ENCODE measurements at places on chromosomes 4 and X.

GRCh38 chr4:44016570-44017421, 431.8 kb downstream of the KCTD8 start:
- DNase-seq: no peak

- no peak for DNase-seq
Measured at GRCh38 chr4:170248029-170248428, 158.3 kb upstream of the AADAT start.

DNA sequence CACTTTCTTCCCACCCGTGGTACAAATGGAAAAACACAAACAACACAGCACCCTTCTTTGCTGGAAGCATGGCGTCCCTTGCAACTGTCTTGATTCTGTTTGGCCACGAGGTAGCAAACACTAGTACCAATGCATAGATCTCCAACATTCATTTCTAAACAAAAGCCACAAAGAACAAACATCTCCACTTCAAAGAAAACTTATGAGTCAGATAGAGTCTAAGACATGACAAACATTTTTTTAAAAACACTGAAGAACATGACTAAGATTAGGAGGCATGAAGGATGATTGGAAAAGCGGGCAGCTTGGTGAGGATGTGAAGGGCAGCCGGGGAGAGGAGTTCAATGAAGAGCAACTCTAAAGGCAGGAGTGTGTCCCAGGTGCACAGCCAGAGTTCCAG, 197.6 kb upstream of the FAM9B start:
- no peak for DNase-seq

GRCh38 chr4:134691915-134692314, 490.3 kb upstream of the PABPC4L start:
- no peak for DNase-seq

DNA sequence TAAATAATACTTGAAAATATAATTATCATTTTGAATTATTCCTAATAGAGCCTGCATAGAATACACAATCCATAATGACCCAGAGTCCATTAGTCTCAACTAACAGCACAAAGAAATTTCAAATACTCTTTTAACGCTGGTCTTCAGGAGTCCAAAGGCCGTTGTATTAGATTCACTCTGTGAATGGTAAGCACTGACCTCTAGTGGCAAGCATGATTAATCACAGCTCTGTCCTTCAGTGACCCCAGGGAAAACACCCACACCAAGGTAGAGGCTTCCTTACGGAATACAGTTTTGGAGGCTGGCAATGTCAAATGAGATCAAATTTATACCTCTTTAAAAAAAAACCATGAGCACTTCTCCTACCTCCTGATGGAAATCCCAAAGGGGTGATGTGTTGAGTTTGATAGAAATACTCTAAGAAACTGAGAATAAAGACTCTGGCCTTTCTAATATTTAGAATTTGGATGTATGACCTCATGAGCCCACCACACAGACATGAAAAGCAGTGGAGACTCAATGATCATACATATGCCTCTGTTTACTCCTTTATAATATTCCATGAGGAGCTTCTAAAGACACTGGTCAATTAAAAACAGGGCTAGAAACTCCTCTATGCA, 147.2 kb upstream of the DKK2 start:
- peak; percentile 9 for DNase-seq

- no peak for DNase-seq
Measured at GRCh38 chrX:31093639-31093975, 21.8 kb upstream of the FTHL17 start.

DNA sequence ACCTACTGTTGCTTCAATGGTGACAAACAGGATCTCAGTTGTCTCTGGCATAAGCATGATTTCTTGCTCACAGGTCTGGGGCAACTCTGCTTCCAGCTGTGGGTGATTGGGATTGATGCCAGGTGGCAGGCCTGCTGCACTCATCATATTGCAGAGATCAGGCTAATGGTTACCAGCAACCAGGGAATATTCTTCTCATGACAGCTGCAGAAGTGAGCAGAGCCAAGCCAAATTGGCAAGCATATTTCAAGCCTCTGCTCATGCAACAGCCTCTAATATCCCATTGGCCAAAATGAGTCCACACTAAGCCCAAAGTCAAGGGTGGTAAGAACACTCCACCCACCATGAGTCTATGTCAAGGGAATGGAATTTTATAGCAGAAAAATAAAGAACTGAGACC, 26.7 kb upstream of the TBC1D19 start:
- DNase-seq: no peak

DNA sequence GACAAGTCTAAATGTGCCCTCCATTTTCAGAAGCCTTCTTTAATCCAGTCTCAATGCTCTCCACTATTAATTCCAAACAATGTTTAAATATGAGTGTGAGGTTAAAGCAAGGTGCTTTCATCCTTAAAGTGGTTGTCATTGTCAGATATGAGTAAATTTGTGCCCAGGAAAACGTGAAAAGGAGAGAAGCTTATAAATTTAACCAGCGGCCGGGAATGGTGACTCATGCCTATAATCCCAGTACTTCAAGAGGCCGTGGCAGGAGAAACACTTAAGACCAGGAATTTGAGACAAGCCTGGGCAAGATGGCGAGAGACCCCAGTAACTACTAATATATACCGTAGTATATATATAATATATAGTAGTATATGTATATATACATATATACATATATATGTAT, 270.0 kb downstream of the ARHGAP24 start:
- DNase-seq: no peak

GRCh38 chrX:133294126-133294525, 76.0 kb upstream of the TFDP3 start:
- no peak for DNase-seq

DNA sequence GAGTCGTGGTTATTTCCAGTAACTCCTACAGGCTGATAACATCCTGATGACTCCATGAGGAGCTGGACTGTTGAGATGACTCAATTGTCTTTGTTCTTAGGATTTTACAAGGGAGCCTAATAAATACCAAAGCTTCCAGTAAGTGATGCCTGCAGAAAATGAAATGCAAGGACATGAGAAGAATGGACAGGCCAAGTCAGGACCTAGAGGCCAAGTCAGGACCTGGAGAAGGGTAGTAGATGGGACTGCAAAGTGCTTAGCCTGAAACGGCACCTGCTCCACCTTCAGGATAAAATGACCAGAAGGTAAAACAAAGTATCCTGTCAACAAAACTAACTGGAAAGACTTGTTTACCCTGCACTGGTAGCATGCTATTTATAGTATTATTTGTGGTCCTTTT, 6.4 kb upstream of the SLC10A6 start:
- no peak for DNase-seq

- no peak for DNase-seq
Measured at GRCh38 chr4:123978637-123979036, 582.0 kb downstream of the SPRY1 start.

GRCh38 chrX:84118769-84119168, 69.2 kb downstream of the RPS6KA6 start:
- no peak for DNase-seq

GRCh38 chr4:139972305-139972704, 181.7 kb downstream of the MAML3 start:
- no peak for DNase-seq

DNA sequence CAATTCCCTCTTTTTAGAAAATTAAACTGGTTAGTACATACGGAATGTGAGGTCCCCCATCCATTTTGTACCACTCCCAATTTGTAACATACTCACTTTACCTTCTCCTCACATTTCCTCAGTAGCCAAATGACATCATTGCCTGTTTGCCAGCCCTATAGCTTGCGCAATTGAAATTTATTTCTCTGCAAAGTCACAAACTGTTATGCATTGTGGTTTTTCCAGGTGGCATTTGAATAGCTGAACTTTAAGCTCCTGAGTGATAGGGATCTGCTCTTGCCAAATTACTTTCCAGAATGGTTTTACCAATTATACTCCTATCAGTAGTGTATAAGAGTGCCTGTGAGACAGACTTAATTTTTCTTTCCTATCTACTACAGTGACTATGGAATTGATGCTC, 7.7 kb downstream of the COL4A5 start:
- no peak for DNase-seq

DNA sequence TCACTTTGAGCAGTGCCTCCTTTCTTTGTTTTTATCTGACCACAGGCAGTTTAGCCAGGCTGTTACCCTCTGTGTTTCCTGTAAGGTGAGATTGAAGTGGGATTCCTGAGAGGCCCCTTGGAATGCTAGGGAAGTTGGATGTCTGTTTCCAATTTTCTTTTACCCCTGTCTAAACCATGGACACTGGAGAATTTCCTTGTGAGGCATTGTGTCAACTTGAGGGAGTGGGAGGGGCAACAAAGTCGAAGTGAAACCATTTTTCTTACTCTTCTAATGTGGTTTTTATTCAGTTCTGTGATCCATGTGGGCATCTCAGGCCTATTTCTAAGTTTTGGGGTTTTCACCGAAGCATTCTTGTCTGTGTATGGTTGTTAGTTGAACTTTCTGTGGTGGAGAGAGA, 296.1 kb upstream of the UGT8 start:
- no peak for DNase-seq

DNA sequence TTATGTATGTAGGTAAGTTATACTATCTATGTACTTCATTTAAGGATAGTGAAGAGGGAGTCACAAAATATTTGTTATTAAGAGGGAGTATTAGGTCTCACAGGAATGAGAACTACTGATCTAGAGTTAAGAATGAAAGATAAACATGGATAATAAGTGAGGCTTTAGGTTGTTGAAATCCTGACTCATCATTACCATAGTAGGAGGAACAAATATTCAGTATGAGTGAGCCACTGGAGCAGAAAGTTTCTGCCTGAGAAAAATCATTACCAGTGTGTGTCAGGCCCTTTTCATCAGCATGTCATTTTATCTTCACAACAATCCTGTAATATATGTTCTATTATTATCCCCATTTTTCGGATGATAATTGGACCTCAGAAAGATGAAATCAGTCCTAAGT, 27.2 kb upstream of the IGSF1 start:
- DNase-seq: no peak

All from pancreas (tissue), 10 donors.